ENCODE measurements at places on chromosomes 1 and 21. TPM values are rescaled to one million over a fixed set of nuclear protein-coding genes. Genes with fewer than 3 reads are reported as not detected.

AADACL3 gene
- not detected for total RNA-seq

RNU1-1 gene
- 3,957 TPM for total RNA-seq

RWDD3 gene
- 32.2 TPM for total RNA-seq

S100A8 gene
- not detected for total RNA-seq

MPC2 gene
- total RNA-seq, result 90.2 TPM

MMP23B gene
- 5.3 TPM for total RNA-seq

LCE1C gene
- not detected for total RNA-seq

CAPZA1 gene
- total RNA-seq, result 129 TPM

PPIAL4G gene
- total RNA-seq, result 0.14 TPM

POLR3C gene
- total RNA-seq, result 34.0 TPM

- no peak overlapping the region for H3K27ac ChIP-seq
- no peak for DNase-seq
- H3K4me3 ChIP-seq, result no peak overlapping the region
- no peaks in the 10 kb centered on the region for H3K36me3 ChIP-seq
- H3K4me1 ChIP-seq, result no peaks in the 10 kb centered on the region
Measured at GRCh38 chr1:103761896-103762295, 12.2 kb downstream of the AMY1C start.

GRCh38 chr1:42529724-42530181, 66.7 kb downstream of the CCDC30 start:
- DNase-seq, result no peak
- no peak overlapping the region for H3K4me3 ChIP-seq
- no peaks in the 10 kb centered on the region for H3K27me3 ChIP-seq
- peaks cover 7% of the 10 kb centered on the region for H3K36me3 ChIP-seq
- peaks cover 14% of the 10 kb centered on the region for H3K4me1 ChIP-seq

- H3K27ac ChIP-seq, result peak overlapping the region; percentile 27
- DNase-seq, result no peak
- peaks cover 19% of the 10 kb centered on the region for H3K4me1 ChIP-seq
- peaks cover 23% of the 10 kb centered on the region for H3K36me3 ChIP-seq
- no peaks in the 10 kb centered on the region for H3K27me3 ChIP-seq
- H3K4me3 ChIP-seq, result no peak overlapping the region
Measured at GRCh38 chr21:26079366-26079765, 91.2 kb downstream of the APP start.

- H3K27ac ChIP-seq, result no peak overlapping the region
- DNase-seq, result no peak
- no peaks in the 10 kb centered on the region for H3K36me3 ChIP-seq
Measured at GRCh38 chr1:79312438-79312837, 305.9 kb upstream of the ADGRL4 start.

DNA sequence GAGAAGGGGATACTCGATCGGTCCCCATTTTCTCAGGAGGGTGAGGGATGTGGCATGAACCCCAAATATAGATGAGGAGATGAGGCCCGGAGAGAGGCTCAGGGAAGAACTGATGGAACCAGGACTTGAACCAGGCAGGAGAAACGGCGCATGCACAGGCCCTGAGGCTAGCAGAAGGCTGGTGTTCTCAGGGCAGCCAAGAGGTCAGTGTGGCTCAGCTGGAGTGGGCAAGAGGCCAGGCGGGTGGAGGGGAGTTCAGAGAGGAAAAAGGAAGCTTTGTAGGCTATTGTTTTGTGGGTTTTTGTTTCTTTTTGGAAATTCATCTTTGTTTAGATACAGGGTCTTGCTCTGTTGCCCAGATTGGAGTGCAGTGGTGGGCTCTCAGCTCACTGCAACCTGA, 122.0 kb downstream of the LACTBL1 start:
- H3K4me1 ChIP-seq, result peaks cover 43% of the 10 kb centered on the region
- no peak for DNase-seq
- H3K27me3 ChIP-seq, result no peaks in the 10 kb centered on the region
- H3K36me3 ChIP-seq, result no peaks in the 10 kb centered on the region

DNA sequence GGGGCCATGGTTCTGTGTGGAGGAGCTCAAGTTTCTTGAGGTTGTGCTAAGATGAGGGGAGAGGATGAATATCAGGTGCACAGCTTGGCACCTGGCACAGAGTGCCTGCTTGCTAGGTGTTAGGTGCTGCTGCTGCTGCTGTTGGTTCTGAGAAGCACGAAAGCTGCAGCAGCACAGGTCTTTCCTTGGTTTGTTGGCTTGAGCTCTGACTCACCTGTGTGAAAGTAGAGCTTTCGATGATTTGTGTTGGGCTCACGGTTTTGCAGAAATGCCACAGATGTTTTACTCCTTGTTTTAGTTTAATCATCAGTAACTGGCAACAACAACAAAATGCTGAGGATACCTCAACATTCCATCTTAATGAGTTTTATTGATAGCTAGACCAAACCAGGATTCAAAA, 221.6 kb downstream of the BRINP2 start:
- no peak for DNase-seq
- H3K4me1 ChIP-seq, result no peaks in the 10 kb centered on the region
- H3K27ac ChIP-seq, result no peak overlapping the region
- H3K36me3 ChIP-seq, result no peaks in the 10 kb centered on the region

GRCh38 chr1:228180959-228181644, 15.5 kb downstream of the IBA57 start:
- H3K27me3 ChIP-seq, result no peaks in the 10 kb centered on the region
- DNase-seq, result no peak
- H3K4me1 ChIP-seq, result no peaks in the 10 kb centered on the region
- H3K4me3 ChIP-seq, result no peak overlapping the region

DNA sequence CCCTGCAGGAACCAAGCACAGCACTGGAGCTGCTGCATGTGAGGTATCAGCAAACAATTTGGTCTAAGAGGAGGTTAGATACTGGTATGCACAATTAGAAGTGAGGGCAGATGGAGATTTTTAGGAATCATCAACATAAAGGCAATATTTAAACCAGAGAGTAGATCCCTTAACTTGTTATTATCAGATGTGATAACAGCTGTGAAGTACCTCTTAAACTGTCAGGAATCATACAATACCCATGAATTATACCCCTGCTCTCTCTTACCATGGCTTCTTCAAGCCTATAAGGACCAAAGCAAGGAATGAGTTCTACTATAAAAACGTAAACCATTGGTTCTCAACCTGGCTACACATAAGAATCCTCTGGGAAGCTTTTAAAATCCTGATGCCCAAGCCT, 3.9 kb downstream of the BCAR3 start:
- H3K4me3 ChIP-seq, result no peak overlapping the region
- H3K27ac ChIP-seq, result no peak overlapping the region
- H3K36me3 ChIP-seq, result no peaks in the 10 kb centered on the region
- peaks cover 26% of the 10 kb centered on the region for H3K27me3 ChIP-seq
- DNase-seq, result no peak

DNA sequence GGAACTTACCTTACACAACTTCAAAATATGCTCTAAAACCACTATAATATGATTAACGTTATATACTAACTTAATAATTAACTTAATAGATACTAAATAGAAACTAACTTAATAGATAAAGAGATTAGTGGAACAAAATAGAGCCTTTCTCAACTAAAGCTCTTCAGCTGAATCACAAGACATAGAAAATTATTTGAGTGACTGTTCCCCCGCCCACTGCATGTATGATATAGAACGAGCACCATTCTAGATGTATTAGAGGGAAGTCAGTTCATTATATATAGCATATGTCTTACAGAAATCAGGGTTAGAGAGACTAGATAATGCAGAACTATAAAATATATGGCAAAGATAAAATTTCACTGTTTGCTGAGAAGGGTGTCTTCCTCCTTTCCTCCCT, 16.3 kb downstream of the LYPLAL1 start:
- H3K4me3 ChIP-seq, result no peak overlapping the region
- peaks cover 21% of the 10 kb centered on the region for H3K36me3 ChIP-seq
- no peaks in the 10 kb centered on the region for H3K27me3 ChIP-seq
- H3K27ac ChIP-seq, result no peak overlapping the region
- H3K4me1 ChIP-seq, result peaks cover 19% of the 10 kb centered on the region

DNA sequence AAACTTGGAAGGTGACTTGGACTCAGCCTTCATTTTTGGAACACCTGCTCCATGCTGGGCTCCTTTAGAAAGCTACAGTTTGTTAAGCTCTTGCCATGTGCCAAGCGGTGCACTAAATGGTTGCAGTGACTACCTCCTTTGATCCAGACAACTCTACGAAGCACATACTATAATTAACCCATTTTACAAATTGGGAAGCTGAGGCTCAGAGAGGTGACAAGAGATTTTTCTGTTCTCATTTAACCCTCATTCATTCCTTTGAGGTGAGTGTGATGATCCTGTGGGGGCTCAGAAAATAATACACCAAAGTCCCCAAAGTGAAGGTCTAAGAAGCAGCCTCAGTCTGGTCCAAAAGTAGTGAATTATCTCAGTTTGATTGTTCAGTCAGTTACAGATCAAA, 1.6 kb upstream of the PAQR7 start:
- H3K36me3 ChIP-seq, result no peaks in the 10 kb centered on the region
- DNase-seq, result no peak
- no peak overlapping the region for H3K4me3 ChIP-seq

DNA sequence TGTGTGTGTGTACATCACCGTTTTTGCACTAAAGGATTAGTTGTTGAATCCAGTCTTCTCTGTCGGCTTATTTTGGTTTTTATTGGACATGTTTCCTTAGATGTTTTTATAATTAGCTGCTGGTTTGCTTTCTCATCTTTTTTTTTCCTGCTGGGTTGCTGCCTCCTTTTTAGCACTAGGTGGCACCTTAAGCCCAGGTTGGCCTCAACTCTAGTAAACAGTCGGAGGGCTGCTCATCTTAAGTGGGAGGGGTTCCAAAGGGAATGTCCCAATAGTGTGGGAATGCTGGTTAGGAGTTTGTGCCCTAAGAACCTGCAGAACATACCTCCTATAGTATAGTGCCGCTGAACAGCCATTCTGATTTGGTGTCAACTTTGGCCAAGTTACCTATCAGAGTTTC, 570.1 kb upstream of the CXADR start:
- no peak overlapping the region for H3K27ac ChIP-seq
- H3K4me3 ChIP-seq, result no peak overlapping the region
- H3K27me3 ChIP-seq, result no peaks in the 10 kb centered on the region

GRCh38 chr1:54885807-54886723, 930 bp downstream of the DHCR24 start:
- H3K4me1 ChIP-seq, result peaks cover 60% of the 10 kb centered on the region
- peaks cover 17% of the 10 kb centered on the region for H3K36me3 ChIP-seq
- H3K4me3 ChIP-seq, result peak overlapping the region; percentile 93

DNA sequence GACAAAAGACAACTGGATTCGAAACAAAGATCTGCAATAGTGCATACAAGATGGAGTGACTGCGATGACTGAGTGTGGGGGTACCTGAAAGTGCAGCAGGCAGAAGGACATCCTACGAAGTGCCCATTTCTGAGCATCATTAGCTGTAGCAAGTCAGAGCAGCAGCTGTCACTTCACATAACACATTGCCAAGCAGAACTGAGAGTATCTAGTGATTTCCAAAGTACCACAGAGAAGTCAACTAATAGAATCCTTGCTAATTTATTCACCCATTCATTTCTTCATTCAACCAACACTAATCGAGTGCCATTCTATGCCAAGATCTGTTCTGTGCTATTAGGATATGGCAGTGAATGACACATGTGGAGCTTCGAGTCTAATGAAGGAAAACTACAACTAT, 31.6 kb upstream of the CAMSAP2 start:
- no peaks in the 10 kb centered on the region for H3K4me1 ChIP-seq
- H3K27me3 ChIP-seq, result peaks cover 3% of the 10 kb centered on the region
- no peaks in the 10 kb centered on the region for H3K36me3 ChIP-seq
- no peak overlapping the region for H3K4me3 ChIP-seq
- no peak for DNase-seq
- H3K27ac ChIP-seq, result no peak overlapping the region

- H3K4me3 ChIP-seq, result no peak overlapping the region
- H3K27ac ChIP-seq, result no peak overlapping the region
- peaks cover 11% of the 10 kb centered on the region for H3K36me3 ChIP-seq
- no peaks in the 10 kb centered on the region for H3K4me1 ChIP-seq
Measured at GRCh38 chr1:243179720-243180119, 75.4 kb downstream of the CEP170 start.

GRCh38 chr1:65167586-65168242, 19.7 kb downstream of the AK4 start:
- no peak for DNase-seq
- H3K27me3 ChIP-seq, result no peaks in the 10 kb centered on the region
- H3K4me3 ChIP-seq, result no peak overlapping the region
- H3K4me1 ChIP-seq, result peaks cover 5% of the 10 kb centered on the region
- no peak overlapping the region for H3K27ac ChIP-seq

GRCh38 chr1:206930210-206930798, 8.6 kb upstream of the FCMR start:
- no peak overlapping the region for H3K27ac ChIP-seq
- DNase-seq, result no peak
- H3K27me3 ChIP-seq, result peaks cover 5% of the 10 kb centered on the region
- H3K4me1 ChIP-seq, result no peaks in the 10 kb centered on the region
- H3K4me3 ChIP-seq, result no peak overlapping the region

DNA sequence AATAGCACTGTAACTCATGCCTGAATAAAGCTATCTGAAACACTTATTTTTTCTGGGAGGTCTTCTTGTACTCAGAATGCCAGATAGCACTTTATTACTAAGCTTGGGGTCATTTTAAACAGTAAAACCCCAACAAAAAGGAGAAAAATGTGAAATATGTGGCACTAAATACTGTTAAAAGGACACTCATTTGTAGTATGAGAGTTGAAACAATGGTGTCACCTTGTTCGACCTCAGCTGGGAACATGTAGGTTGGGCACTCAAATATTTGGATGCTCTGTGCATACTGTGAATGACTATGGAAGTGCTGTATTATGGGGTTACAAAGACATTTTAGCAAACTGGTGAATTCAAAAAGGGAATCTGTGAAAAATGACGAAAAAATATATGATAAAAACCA, 53.9 kb downstream of the SELENOF start:
- H3K27ac ChIP-seq, result no peak overlapping the region
- no peaks in the 10 kb centered on the region for H3K27me3 ChIP-seq
- H3K4me3 ChIP-seq, result no peak overlapping the region

DNA sequence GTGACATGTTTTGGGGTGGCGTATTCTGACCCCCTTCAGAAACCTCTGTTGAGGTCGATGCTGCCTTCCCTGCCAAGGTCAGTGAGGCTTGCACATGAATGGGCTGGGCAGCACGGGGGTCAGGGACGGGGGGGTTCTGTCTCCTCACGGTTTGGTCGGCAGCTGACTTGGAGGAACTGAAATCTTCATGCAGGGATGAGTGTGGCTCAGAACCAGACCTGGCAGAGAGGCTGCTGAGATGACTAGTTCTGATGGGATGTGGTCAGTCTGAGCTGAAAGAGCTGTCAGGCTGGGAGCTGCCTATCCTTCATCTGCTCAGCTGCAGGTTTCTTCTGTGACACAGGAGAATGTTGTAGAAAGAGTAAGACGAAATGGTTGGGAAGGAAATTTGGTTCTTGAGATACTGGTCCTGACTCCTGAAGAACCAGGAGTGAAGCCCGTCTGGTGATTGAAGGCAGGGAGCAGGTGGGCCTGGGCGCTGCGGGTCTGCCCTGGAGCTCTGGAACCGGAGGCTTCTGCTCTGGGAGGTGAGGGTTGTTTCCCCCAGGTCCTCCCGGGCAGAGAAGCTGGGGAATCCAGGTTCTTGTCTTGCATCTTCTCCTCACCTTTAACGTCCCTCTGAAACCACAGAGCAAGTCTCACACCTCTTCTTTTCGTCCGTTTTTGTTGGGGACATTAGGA, 3.3 kb downstream of the SLX9 start:
- H3K4me3 ChIP-seq, result no peak overlapping the region
- no peak overlapping the region for H3K27ac ChIP-seq
- no peak for DNase-seq
- no peaks in the 10 kb centered on the region for H3K27me3 ChIP-seq
- H3K4me1 ChIP-seq, result peaks cover 20% of the 10 kb centered on the region

Data from progenitor cell of endocrine pancreas (in vitro differentiated cells).